ENCODE measurements at places on chromosomes 2 and 18.

- peak; percentile 42 for DNase-seq
Observed at GRCh38 chr2:199018826-199019225, 438.9 kb downstream of the SATB2 start.

- no peak for DNase-seq
Observed at GRCh38 chr2:241772063-241772499, 4.5 kb upstream of the GAL3ST2 start.

GRCh38 chr18:79816981-79817606, 19.4 kb downstream of the KCNG2 start:
- no peak for DNase-seq

- no peak for DNase-seq
Observed at GRCh38 chr18:2655954-2656236, 369 bp downstream of the SMCHD1 start.

DNA sequence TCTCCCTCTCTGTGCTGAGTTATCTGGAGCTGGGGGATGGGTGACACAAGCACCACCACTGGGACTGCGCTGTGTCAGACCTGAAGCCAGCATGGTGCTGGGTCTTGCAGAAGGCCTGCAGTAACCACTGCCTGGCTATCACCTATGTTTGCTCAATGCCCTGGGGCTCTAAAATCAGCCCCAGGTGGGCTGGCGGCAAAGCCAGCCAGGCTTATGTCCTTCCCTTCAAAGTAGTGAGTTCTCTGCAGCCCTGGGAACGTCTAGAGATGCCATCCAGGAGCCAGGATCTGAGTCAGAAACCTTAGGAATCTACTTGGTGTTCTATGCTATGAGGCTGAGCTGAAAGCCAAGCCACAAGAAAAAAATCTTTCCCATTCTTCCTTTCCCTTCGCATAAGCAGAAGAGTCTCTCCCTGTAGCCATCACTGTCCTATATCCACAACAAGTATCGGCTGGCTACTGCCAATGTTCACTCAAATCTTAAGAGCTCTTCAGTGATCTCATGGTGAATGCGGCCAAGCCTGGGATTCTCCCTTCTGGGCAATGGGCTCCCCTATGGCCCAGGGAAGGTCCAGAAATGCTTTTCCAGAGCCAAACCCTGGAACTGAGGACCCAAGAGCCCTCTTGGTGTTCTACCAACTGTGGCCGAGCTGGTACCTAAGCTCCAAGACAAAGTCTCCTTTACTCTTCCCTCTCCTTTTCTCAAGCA, 248.7 kb downstream of the ZNF385B start:
- DNase-seq = no peak

DNA sequence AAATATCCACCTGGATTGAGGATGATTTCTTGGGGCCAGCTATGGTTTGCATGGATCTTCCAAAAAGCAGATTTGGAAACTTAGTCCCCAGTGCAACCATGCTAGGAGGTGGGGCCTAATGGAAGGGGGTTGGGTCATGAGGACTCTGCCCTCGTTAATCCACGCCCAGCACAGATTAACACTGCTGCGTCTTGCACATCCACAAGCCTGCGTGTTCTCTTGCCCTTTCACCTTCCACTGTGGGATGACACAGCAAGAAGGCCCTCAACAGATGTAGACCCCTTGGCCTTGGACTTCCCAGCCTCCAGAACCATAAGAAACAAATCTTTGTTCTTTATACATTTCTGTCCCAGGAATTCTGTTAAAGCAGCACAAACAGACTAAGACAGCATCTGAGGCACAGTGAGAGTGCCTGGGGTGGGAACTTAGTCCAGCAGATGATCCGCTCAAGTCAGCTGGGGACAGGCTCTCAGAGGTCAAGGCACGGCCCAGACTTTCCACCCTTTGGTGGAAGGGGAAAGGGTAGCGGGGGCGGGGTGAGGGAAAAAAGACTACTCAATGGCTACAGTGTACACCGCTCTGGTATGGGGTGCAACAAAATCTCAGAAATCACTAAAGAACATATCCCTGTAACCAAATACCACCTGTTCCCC, 2.4 kb downstream of the RAB17 start:
- DNase-seq = no peak

DNA sequence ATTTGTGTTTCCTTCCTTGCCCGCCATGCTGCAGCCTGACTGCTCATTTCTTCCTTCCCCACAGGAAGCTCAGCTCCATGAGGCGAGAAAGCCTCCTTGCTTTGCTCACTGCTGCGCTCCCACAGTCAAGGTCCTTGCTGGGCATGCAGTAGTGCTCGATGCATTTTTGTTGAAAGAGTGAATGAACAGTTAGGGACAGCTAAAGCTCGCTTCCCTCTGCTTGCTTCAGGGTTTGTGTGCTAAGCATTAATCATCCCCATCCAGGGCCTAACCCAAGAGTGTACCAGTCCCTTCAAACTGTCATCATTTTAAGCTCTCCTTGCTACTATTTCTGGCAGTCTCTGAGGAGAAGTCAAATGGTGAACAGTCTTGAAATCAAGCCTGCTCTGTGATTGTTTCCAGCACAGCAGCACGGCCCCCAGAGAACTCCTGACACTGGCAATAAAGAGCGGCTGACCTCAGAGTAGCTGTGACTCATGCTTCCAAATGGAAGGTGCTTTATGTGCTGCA, 171.7 kb upstream of the SOX11 start:
- DNase-seq = peak; percentile 22

- no peak for DNase-seq
Observed at GRCh38 chr18:26458526-26459232, 89.7 kb downstream of the KCTD1 start.

GRCh38 chr2:157150747-157151146, 106.8 kb upstream of the GALNT5 start:
- peak; percentile 76 for DNase-seq

DNA sequence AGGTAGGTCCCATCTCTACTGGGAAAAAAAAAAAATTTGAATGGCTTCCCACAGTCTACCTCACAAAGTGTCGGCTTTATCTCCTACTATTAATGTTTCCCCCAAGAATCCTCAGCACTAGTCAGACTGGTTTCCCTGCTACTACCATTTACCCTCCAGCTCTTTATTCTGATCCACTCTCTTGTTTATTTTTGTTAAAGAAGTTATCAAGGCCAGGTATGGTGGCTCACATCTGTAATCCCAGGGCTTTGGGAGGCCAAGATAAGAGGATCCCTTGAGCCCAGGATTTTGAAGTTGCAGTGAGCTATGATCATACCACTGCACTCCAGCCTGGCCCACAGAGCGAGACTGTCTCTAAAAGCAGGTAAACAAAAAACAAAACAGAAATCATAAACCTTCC, 1275.3 kb downstream of the LRP1B start:
- no peak for DNase-seq

- DNase-seq = no peak
Observed at GRCh38 chr2:27198627-27199026, 13.2 kb upstream of the ATRAID start.

GRCh38 chr18:57841568-57841967, 38.5 kb upstream of the ATP8B1 start:
- no peak for DNase-seq

DNA sequence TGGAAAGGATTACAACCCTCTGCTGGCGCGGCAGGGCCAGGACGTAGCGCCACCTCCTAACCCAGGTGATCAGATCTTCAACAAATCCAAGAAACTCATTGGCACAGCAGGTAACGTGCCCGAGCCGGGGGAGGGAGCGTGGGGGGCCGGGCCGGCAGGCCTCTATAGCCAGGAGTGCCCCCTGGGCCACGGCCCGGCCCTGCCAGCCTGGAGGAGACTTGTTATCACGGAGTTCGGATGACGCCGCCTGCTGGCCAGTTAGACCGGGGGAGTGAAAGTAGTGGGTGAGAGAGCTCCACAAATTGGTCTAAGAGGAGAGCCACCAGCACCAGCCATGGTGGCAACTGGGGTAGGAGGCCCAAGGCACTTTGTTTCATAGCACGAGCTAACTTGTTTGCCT, 8.6 kb upstream of the TMEM214 start:
- DNase-seq = no peak

DNA sequence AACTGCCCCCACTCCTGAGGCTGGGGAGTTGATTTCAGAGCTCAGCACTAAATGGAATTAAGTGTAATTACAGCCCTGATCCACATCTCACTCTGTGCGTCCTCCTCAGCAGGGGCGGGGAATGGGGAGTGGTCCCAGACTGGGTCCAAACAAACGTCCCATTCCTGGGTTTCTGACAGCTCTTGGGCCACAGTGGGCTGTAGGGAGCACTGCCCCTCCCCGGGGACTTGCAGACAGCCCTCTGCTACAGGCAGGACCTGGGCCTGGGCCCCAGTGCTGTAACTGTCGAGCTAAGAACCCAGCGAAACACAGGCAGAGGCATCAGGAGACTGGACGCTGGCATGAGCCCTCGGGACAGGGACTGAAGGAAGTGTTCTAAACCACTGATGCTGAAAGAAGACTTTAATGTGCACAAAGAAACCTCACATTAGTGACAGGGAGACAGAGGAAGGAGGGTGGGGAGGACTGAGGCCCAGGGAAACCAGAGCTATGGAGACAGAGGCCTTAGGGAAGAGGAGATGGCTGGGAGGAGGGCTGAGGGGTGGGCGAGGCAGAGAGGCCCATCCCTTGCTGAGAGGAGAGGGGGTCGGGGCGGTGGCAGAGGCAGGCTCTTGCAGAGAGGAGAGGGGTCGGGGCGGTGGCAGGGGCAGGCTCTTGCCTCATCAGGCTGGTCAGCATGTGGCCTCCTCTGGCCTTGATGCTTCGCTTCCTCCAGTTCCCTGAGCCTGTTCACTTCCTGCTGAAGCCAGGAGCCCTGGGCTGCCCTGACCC, 5.8 kb upstream of the SEMA4C start:
- DNase-seq = no peak

GRCh38 chr18:25795213-25795612, 295.2 kb downstream of the SS18 start:
- no peak for DNase-seq

- no peak for DNase-seq
Observed at GRCh38 chr2:13121096-13121495, 404.4 kb downstream of the TRIB2 start.

DNA sequence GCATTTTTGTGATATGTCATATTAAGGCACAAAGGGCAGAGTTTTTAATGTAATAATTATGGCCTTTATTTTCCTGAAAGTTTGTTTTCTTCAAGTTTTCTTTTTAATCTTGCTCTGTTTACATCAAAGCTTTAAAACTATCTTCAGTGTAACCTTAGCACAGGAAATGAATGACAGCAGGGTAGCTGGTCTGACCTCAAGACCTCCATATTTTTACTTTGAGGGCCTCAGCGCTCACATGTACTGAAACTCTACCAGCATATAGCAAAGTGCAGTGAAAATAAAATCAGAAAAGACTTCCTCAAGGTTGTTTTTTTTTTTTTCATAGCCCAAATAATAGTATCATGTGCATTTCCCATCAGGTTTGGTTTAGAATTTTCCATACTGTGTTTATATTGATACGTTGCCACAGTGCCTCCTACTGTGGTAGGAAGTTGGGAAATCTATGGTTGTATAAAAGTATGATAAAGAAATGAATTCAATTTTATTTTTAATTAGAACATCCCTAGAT, 163.4 kb downstream of the UBE2E3 start:
- no peak for DNase-seq

DNA sequence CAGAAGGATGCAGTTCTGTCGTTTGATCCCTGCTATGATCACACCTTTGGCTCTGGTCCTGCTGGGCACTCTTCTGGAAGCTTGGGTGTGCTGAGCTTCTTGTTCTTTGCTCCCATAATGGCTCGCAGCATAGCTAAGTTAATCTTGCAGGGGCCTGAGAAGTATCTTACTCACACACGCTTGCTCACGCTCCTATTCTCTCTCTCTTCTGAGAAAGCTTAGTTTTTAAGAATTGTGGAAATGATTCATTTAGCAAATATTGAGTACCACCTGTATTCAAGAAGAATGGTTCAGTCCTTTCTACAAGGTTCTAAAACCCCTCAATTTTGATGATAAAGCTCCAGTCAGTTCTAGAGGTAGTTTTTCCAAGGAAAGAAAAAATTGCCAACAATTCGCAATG, 40.6 kb downstream of the XRCC5 start:
- DNase-seq = no peak

- no peak for DNase-seq
Observed at GRCh38 chr2:60521626-60522025, 31.8 kb downstream of the BCL11A start.

DNA sequence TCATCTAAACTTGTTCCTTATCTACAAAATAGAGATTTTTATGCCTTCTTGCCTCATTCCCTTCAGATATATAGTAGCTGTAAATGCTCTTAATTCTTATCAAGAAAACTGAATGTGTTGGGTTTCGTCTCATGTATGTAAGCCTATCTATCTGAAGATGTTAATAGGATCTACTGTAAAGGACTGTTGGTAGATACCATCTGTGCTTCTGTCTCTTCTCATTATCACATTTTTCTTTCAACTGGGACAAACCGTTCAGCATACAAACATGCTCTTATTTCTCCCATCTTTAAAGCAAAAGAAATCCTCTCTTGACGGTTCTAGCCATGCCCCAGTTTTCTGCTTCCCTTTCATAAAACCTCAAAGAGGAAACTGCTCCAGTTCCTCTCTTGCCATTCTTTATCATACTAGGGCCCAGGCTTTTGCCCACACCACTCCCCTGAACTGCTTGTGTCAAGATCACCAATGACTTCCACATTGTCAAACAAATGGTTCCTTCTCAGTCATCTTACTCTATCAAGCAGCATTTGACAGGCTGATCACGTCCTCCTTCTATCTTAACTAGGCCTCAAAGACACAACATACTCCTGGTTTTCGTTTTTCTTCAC, 88.7 kb downstream of the ARHGEF33 start:
- DNase-seq = no peak

- no peak for DNase-seq
Observed at GRCh38 chr2:77910136-77910535, 388.0 kb upstream of the LRRTM4 start.

DNA sequence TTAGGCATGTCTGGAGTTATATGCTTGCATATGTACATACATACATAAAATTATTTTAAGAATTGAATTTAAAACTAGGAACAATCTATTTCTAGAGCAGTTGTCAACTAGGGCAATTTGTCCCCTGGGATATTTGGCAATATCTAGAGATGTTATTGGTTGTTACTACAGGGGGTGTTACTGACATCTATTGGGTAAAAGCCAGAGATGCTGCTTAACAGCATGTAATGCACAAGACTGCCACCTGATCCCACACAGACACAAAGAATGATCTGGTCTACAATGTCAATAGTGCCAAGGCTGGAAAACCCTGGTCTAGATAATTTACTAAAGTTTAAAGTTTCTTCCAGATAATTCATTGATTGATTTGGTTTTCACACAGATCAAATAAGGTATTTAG, 185.3 kb downstream of the NYAP2 start:
- DNase-seq = no peak

- DNase-seq = peak; percentile 40
Observed at GRCh38 chr2:11669454-11670291, at the start of gene NTSR2. TSS of gene NTSR2 (minus strand) at chr2:11670195. CDS start at chr2:11670129, 66 bp downstream.

GRCh38 chr2:182822733-182823132, 43.7 kb downstream of the FRZB start:
- DNase-seq = no peak

- DNase-seq = no peak
Observed at GRCh38 chr18:53994016-53994415, 230.5 kb downstream of the MBD2 start.
